ENCODE measurements at places on chromosomes 12 and 14. TPM values are rescaled to one million over a fixed set of nuclear protein-coding genes. Genes with fewer than 3 reads are reported as not detected.

- no peak for DNase-seq
These were observed 228.5 kb upstream of the KRR1 start for GRCh38 chr12:75739912-75740311.

BEGAIN gene
- 1.0 TPM for total RNA-seq

SOAT2 gene
- total RNA-seq = 0.46 TPM

GRCh38 chr14:98840511-98840910 is 431.5 kb downstream of the BCL11B start:
- DNase-seq = no peak

GRCh38 chr12:1972260-1972659 is 32.0 kb downstream of the DCP1B start:
- no peak for DNase-seq

GPRC5D gene
- not detected for total RNA-seq

TTC6 gene
- 8.6 TPM for total RNA-seq

GRCh38 chr14:100566119-100566518 is 21.1 kb downstream of the BEGAIN start:
- DNase-seq = no peak

- DNase-seq = peak; percentile 73
These were observed 2.9 kb downstream of the TMEM229B start for GRCh38 chr14:67485501-67486095.

KRT6C gene
- not detected for total RNA-seq

KRT73 gene
- total RNA-seq = not detected

DNA sequence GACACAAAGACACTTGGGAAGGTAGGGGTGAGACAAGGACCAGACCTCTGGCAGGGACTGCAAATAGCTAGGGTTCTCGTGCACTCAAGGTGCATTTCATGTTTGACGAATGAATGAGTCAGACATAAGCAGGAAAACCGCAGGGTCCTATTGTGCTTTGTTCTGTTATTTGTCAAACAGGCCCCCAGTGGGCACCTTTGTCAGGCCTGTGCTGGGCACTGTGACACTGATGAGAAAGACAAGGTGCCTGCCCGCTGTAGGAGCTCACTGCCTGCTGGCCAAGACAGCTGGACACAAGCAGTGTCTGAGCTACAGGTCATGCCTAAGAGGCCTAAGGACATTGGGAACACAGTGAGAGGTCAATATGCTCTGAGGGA is 2.3 kb downstream of the OTUB2 start:
- no peak for DNase-seq

DNA sequence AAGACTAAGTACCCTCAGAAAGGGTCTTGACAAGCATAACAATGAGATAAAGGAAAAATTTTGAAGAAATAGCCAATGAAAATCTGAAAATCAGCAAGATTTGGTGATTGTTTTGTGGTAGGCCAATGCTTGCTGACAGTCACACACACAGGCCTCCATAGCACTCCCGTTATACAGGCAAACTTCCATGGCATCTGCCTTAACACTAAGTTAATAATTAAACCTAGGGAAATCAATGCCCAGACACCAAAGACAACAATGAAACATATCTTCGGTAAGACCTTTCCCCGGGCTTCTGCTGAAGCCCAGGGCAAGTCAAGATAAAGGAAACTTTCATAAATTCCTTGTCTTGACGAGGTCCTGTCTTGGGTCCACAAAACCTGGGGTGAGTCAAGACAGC is 18.6 kb upstream of the RERGL start:
- no peak for DNase-seq

ADCK1 gene
- 7.4 TPM for total RNA-seq

DNA sequence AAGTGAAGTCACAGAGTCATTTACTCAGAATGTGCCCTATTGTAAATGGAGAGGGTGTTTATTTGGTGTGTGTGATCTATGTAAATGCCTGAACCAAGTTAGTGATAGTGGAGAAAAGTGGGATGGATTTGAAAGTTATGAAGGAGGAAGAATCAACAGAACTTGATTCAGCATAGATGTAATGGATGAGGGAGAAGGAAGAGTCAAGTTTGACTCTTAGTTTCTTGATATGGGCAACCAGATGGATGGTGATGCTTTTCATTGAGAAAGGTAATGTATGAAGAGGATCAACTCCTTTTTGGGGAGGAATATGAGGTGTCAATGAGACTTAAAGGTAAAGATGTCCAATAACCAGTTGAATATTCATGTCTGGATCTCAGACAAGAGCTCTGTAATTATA is 6.7 kb upstream of the MON2 start:
- DNase-seq = no peak

DNA sequence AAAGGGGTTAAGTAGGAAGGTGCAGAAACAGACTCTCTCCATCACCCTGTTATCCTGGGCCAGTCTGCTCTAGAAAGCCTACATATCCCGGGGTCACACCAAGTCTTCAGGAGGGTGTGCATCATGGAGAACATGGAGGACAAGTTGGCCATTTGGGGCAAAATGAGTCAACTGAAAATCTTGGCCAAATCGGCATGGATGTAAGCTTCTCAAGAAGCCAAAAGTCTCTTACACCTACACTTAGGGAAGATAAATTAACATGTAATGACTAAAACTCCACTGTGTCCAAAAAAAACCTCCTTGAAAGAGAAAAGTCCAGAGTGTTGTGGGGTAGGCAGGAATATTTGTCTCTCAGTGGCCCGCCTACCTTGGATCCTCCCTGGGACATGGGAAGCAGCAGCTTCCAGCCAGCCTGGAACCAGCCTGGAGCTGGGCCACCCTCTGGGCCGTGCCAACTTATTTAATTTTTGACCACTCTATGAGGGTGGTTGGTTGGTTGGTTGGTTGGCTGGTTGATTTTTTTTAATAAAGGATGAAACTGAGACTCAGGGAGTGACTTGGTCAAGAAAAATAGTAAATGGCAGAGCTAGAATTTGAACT is 17.9 kb upstream of the TC2N start:
- DNase-seq = no peak

PABPN1 gene
- 293 TPM for total RNA-seq

DNA sequence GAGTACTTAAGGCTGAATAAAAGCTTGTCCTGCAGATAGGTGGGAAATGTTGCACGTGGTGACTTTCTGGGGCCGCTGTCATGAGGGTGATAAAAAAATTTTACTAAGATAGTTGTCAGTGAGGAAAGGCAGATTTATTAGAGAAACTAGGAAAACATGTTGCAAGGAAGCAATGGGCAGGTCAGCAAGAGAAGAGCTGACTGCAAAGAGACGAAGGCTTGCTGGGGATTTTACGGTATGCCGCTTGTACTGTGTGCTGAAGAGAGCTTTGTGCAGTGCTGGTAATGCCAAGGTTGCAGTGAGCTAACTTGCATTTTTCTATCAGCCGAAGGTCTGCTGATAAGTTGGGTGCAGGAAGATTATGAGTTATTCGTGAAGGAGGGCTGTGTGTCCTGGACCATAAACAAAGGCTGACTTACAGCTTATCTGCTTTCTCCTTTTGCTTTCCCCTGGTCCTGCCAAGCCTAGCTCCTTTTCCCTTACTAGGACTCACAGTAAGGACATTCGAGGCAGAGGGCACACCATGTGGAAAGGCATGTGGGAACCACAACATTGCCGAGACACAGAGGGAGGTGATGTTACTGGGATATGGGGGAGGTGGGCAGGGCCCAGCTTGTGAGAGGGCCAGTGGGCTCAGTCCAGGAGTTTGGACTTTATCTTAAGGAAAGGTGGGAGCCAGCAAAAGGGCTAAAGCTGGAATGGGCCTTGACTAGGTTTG is 7.4 kb upstream of the CCDC88C start:
- no peak for DNase-seq

PMEL gene
- total RNA-seq = 19.0 TPM

DNA sequence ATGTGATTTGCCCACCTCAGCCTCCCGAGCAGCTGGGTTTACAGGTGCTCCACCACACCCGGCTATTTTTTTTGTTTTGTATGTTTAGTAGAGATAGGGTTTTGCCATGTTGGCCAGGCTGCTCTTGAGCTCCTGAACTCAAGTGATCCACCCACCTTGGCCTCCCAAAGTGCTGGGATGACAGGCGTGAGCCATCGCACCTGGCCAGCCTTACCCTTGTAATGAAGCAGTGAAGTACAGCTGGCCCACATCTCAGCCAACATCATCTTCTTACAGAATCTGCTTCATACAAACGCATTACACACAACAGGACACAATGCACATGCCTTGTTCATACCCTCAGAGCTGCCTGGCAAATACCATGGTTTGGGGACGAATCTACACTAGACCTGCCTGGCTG is 31.3 kb upstream of the CHFR start:
- no peak for DNase-seq

DNA sequence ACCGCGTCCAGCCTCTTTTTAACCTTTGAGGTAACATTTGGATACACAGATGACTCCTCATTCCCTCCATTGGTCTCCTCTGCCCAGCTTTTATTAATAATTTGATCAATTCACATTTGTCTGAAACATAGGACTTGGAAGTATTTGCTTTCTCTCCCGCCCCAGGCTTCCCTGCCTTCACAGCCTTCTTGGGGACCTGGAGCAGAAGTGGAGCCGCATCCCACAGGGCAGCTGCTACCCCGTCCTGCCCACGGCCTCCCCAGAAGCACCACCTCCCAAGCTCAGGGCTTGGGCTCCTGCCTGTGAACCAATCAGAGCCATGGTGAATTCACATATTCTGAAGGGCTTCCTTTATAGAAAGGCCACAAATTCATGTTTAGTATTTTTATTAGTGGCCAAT is 97.6 kb downstream of the PIWIL1 start:
- no peak for DNase-seq

DNA sequence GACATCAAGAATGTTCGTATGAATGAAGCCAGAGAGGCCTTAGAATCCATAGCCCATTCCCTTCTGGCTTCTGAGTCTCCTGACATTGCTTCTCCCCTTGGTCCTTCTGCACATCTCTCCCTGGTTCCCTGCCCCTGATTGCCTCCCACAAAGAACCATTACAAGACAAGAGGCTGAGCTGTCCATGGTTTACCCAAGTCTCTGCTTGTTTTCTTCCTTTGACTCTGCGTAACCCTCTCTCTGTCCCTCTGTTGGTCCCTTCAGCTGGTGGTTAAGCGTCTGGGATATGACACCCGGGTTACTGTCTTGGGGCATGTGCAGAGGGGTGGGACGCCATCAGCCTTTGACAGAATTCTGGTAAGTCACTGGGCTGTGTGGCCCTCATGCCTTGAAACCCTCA is 15.9 kb downstream of the PFKM start:
- no peak for DNase-seq

DNA sequence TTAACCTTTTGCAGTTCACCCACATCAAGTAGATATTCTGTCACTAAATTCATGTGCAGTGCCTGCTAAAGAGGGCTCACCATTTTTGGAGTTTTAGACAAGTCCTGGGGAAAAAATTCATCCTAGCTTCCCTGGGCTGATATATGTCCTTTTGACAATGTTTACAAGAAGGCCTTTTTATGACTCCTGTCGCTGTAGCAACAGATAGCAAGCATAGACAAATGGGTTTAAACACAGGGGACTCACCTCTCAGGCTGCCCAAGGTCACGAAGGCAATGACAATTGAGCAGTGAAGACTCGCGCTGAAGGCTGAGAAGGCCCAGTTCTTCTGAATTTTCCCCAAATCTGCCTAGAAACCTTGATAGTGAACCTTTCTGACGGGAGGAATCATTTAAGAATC is 150.7 kb upstream of the CPM start:
- DNase-seq = no peak

- DNase-seq = no peak
These were observed 55.2 kb downstream of the SLC38A4 start for GRCh38 chr12:46770501-46771183.

- DNase-seq = no peak
These were observed 762 bp downstream of the RABGGTA start for GRCh38 chr14:24270537-24271133.

DNA sequence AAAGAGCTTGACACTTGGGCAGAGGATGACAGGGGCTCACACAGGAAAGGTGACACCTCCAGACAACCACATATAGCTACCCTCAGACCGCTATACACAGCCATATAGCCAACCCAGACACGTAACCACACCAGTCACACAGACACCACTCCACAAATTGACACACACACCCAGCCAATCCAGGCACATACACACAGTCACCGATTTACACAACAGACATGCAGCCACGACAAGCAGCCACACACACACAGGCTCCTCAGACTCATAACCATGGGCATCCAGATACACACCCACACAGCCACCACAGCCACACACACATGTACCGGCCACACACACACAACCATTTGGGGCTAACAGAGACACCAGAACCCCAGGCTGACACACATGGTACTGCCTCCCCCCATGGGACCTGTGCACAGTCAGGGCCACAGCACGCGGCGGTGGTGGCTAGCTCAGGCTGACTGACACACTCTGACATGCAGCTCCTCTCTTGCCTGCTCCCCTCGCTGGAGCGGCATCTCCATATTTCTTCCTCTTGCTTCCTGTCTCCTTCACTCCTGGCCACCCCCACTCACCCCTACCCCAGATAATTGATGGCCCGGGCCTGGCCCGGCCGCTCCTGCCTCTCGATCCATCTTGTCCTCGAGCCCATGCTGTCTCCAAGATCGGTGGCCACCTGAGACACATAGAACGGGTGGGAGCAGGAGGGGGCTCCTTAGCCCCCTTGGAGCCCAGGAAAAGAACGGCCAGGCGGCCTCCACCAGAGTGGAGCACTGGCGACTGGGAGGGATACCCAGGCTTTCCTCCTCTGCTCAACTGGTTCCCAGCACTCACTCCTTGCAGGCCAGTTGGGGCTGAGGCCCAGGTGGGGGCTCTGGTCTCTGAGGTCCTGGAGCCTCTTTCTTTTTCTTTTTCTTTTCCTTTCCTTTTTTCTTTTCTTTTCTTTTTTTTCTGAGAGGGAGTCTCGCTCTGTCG is 6.0 kb upstream of the SHMT2 start:
- DNase-seq = no peak

TC2N gene
- 19.5 TPM for total RNA-seq

GRCh38 chr12:25123126-25123525 is 71.8 kb downstream of the DNAI7 start:
- DNase-seq = no peak

- no peak for DNase-seq
These were observed 84.8 kb downstream of the EEA1 start for GRCh38 chr12:92844151-92844763.

DNA sequence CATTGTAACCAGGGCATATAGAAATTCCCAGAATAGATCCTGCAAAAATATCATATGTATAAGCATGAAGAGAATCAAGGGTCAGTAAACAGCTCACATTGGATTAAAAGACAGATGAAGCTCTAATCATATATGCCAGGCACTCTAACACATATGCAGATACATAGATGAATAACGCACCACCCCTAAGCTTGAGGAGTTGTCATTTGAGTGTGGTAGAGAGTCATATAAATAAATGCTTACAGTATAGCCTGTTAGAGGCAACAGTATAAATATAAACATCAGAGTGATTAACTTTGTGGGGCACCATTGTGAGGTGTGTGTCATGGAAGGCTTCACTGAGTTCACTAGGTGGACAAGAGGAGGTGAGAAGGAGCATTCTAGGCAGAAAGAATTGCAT is 346.7 kb upstream of the PRICKLE1 start:
- DNase-seq = no peak

GRCh38 chr12:132115500-132115899 is 28.6 kb downstream of the DDX51 start:
- DNase-seq = peak; percentile 30

- DNase-seq = peak; percentile 74
These were observed 38.8 kb upstream of the WSCD2 start for GRCh38 chr12:108090107-108090899.

Measured in endodermal cell (in vitro differentiated cells).